Activated effector memory CD4-positive, alpha-beta T cell treated with anti-CD3 and anti-CD28 coated beads, Interleukin-2, amount 50 U/mL, for 16 hours (primary cell): ENCODE measurements at places on chromosomes 5 and 9.

- no peak for DNase-seq
These were observed 54.3 kb downstream of the ADGRV1 start for GRCh38 chr5:90612919-90613318.

DNA sequence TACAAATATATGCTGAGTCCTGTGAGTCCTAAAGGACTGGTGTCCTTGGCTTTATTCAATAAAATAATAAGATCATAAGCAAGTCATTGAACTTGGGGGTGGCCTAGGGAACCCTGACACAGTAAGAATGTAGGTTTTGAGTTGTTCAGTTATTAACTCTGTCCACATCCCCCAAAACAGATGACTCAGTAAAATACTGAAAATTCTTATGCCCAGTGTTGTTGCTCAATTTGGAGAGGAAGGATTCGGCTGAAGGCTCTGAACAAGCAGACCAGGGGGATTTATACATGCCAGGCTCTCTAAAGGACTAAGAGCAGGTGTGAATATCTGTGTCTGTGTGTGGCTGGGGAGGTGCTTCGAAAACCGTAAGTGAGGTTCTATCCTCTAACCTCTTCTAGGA is 173.7 kb downstream of the RMI1 start:
- DNase-seq: no peak

- DNase-seq: no peak
These were observed 3.0 kb upstream of the SAP30L start for GRCh38 chr5:154442801-154443200.

- no peak for DNase-seq
These were observed 7.6 kb upstream of the IRX2 start for GRCh38 chr5:2759091-2759490.

DNA sequence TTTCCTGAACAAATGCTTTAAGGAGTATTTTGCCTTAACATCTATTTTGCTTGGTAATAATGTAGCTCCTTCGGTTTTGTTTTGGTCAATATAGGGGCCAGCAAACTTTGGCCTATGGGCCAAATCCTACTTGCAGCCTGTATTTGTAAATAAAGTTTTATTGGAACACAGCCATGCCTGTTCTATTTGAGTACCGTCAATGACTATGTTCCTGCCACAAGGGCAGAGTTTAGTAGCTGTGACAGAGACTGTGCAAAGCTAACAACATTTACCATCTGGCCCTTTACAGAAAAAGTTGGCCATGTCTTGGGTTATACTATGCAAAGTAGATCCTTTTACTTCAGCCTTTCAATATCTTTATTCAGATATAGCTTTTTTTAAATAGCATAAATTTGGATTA is 113.4 kb downstream of the NR3C1 start:
- no peak for DNase-seq

- no peak for DNase-seq
These were observed 25.1 kb downstream of the XRCC4 start for GRCh38 chr5:83102364-83102980.

DNA sequence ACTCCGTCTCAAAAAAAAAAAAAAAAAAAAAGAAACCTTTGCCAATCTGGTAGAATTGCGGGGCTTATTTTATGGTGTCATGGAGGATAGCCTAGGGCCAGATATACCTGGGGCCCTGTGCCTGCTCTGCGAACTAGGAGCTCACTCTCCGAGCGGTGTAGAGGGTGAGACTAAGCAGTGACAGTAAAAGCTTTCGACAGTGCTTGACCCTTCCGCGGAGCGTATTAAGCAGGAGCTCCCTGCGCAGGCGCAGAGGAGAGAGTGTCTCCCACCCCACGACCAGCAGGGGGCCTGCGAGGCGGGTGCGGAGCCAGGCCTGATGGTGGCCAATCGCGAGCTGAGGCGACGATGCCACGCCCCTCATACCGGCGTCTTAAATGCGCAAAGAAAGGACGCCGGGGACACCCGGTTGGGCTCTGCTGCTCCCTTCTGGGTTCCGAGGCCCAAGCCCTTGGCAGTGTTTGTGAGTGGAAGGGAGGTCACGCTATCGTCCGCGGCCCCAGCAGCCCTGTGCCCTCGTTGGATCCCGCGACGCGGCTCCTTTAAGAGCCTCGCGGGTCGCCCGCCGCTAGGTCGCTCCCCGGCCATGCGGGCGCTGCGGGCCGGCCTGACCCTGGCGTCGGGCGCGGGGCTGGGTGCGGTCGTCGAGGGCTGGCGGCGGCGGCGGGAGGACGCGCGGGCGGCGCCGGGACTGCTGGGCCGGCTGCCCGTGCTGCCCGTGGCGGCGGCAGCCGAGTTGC is at the start of gene ENDOG:
Gene ENDOG (plus strand): TSS at position 402 of the 740 bp plus-strand sequence. CDS start 185 bp downstream, at position 587.
- DNase-seq: peak; percentile 100

DNA sequence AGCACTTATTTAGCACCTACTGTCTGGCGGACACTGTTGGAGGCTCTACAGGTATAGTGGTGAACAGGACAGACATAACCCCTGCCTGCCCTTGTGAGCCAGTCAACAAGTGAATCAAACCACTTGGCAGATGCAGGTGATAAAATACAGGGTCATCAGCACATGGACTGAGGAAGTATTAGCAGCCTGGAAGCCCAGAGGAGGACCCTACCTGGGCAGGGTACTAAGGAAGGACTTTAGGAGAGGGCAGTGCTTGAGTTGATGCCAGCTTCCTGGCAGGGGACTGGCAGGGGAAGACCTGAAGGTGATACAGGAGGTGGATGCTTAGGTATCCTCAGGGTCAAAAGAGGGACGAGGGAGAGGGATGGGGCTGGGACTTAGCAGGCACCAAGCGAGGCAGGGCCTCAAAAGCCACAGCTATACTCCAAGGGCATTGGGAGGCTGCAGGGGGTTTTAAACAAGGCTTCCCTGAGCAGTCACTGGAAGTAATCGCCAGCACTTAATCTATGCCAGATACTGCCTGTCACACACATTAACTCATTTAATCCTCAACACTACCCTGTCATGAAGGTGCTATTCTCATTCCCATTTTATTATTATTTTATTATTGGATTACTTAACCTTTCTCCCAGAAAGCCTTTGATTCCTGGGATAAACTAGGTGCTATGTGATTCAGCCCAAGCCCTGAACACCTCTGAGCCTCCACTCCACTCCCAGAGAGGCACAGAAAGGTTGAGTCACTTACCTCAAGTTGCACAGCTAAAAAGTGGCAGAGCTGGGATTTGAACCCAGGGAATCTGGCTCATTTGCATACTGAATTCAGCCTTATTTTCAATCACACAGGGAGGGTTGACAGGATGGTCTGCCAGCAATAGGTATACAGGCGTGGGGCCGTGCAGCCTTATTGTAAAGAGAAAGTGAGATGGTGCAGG is 63.8 kb upstream of the ORM1 start:
- DNase-seq: no peak

- no peak for DNase-seq
These were observed 409.2 kb downstream of the CETN3 start for GRCh38 chr5:90000351-90000750.

DNA sequence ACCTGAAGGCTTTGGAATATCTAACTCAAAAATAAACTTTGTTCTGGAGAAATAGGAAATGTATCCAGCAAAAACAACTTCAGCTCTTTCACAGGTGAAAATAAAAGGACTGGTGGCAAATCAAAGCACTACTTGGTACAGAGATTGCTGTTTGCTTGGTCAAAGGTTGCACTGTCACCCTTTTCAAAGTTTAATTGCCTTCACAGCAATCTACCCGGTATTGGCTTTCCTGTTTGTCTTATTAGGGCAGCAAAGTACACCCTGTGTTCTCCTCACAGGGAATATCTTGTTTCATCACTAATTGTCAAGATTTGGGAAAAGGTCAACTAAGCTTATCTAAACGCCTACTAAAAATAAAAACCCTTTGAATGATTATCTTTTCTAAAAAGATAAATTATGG is 214.1 kb upstream of the ADCY2 start:
- DNase-seq: no peak

DNA sequence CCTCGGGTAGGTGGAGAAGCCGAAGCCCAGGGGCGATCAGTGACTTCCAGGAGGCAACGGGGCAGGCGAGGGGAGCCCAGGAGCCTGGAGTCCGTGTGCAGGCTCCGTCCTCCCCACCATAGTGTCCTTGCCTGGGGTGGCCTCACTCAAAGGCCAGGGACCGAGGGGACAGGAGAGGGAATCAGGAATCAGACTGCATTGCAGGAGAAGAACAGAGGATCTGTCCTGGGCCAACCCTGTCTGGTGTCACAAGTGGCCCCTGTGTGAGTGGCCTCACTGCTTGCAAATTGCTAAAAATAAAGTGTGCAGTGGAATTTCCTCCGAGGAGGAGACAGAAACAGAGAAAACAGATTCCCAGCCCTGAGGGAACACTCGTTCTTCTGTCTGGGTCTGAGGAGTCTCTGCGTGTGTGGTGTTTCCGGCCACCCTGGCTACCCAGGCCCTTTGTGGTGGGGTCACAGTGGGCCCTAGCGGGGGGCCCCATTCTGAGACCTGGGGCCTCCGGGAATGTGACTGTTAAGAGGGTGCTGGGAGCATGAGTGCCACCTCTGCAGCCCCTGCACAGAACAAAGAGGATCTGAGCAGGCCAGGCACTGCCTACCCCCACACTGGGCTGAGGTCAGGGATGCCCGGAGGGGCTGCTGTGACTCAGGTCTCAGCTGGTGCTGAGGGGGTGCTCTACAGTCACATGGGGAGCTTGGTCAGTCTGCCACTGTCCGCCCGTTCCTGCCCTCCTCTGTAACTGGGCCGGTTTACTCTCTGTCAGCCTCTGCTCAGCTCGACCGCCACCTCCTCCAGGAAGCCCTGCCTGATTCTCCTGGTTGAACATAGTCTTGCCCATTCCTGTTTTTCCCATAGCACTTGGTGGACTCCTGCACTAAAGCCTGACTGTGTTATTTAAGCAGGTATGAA is 7.4 kb downstream of the TRAF1 start:
- peak; percentile 63 for DNase-seq

DNA sequence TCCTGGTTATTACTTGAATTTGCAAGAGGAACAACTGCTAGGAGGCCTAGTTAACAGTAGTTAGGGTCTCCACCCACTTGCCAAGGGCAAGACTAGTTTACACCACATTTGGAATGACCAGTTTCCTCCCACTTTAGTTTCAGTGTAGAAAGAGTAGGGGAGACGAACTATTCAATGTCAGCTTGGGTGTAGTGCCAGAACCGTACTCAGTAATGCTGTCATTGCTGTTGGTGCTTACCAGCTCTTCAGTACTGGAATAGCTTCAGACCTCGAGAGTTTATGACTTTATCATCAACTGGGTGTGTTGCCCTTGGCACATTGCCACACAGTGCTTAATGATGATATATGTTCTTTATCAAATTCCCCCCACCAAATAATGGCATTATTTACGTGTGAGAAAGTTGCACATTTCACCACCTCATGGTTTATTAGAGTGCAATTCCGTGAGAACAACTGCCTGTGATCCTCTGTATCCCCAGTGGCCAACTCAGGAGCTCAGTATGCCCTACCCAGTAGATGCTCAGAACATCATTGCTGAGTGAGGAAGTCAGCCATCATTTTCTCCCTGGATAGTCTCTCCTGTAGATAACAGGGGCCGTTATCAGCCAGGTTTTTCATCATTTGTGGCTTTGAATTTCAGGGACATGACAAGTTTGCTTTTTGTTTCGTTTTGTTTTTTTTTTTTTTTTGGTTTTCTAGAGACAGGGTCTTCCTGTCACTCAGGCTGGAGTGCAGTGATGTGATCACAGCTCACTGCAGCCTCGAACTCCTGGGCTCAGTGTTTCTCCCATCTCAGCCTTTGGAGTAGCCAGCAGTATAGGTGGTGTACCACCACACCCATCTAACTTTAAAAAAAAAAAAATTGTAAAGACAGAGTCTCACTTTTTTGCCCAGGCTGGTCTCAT is 67.3 kb downstream of the DOCK8 start:
- DNase-seq: no peak

DNA sequence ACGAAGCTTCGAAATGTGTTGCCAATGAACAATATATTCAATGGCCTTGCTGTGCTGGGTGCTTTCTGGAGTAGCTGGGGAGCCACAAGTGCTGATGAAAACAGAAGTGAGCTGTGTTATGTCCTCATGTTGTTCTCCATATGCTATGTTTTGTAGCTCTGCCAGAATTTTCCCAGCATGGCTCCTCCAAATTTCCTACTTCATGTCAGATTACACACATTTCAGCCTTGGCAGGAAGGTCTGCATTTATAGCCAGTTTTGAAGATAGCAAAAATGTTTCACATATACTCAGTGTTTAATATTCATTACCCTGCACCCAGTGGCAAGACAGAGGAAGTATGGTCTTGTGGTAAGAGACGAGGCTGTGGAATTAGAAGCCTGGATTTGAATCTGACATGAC is 22.6 kb upstream of the NMUR2 start:
- DNase-seq: no peak

GRCh38 chr9:38359297-38359653 is 33.2 kb upstream of the ALDH1B1 start:
- DNase-seq: no peak

- DNase-seq: no peak
These were observed 11.8 kb upstream of the APBA1 start for GRCh38 chr9:69683927-69684326.

DNA sequence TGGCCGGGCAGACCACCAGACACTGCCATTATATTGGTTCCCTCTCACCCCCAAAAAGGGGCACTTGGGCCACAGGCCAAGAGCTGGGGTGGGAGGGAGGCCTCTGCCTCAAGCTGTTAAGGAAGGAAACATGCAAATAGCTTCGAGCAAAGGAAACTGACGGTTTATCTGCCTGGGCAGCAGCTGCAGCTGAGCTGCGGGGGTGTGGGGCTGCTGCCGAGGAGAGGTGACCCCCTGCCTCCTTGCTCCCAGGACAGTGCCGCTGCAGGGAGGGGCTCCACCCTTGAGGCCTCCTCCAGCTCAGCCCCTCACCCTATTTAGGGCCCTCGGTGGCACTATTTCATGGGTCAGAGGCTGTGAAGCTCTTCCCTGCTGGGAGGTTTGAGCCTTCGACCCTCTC is 789 bp downstream of the DOK3 start:
- DNase-seq: no peak

DNA sequence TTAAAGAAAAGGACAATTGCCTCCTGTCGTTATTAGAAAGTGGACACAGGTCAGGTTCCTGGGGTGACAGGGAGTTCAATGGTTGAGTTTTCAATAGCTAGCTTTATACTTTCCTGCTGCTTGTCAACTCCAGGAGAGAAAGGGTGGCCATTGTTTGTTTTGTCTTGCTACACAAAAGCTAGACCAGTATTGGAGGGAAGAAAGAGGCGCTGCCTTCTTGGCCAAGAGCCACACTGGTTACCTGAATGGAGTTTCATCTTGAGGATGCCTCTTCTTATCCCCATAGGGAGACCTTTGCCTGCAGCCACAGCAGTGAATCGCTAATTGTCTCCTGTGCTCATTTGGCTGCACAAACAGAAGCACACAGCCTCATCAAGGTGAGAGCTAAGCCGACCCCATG is 279.4 kb upstream of the GRIA1 start:
- DNase-seq: no peak

GRCh38 chr5:56301069-56301468 is 67.9 kb upstream of the ANKRD55 start:
- no peak for DNase-seq

GRCh38 chr5:172426086-172426485 is 28.2 kb downstream of the SH3PXD2B start:
- no peak for DNase-seq

- DNase-seq: no peak
These were observed 62.9 kb downstream of the PDE4D start for GRCh38 chr5:59830536-59831200.

DNA sequence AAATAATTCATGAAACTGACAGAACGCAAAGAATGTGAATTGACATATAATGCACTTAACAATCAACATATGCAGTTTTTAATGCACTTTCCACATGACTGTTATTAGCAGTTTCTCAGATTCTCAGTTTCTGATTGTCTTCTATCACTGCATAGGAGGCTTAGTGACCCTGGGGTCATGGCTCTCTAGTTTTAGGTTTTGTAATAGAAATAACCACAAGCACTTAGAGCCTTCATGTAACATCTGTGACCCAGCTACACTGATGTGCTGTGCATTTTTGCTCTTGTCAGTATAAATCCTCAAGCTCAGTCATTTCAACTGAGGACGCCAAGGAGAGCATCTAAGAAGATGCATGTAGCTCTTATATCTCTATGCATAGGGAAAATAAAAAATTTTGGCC is 163.1 kb upstream of the IZUMO3 start:
- no peak for DNase-seq
